ENCODE measurements at places on chromosomes 1 and 21. TPM values are rescaled to one million over a fixed set of nuclear protein-coding genes. Genes with fewer than 3 reads are reported as not detected.

DNA sequence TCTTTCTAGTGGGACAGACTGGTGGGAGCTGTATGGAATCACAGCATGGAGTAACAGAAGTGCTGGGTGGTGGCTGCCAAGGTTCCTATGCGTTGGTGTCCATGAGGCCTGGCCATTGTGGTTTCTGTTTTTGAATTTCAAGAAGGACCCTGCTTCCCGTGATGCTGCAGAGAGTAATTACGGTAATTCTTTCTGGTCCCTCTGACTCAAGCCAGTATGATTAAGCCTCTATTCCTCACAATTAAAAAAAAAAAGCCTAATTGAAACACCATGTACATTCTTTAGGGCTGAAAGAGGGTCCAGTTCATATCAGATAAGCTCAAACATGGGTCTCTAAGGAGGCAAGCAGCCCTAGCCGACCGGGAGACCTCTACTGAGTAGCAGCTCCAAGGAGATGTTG lies 10.5 kb upstream of the C1orf21 start:
- no peak for DNase-seq

Gene SLFNL1
- total RNA-seq, result 0.94 TPM

- no peak for DNase-seq
Measured at GRCh38 chr1:30363031-30363430, 360.4 kb downstream of the MATN1 start.

Gene UBL4B
- total RNA-seq, result not detected

DNA sequence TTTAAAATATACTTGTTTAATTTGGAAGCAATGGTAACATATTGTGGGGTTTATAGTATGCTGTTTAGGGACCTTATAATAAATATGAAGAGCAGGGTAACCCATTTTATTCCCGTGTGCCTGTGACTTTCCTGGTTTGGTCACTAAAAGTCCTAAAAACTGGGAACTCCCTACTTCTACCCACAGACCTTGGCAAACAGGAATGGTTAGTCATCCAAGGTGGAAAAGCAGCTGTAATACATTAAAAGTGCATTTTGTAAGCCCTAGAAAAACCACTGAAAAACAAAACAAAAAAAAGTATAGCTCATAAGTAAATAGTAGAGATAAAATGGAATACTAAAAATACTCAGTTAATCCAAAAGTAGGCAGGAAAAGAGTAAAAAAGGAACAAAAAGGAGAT lies 538.9 kb downstream of the LMO4 start:
- DNase-seq, result no peak

GRCh38 chr1:28257736-28258135 lies 1.6 kb upstream of the SESN2 start:
- no peak for DNase-seq

DNA sequence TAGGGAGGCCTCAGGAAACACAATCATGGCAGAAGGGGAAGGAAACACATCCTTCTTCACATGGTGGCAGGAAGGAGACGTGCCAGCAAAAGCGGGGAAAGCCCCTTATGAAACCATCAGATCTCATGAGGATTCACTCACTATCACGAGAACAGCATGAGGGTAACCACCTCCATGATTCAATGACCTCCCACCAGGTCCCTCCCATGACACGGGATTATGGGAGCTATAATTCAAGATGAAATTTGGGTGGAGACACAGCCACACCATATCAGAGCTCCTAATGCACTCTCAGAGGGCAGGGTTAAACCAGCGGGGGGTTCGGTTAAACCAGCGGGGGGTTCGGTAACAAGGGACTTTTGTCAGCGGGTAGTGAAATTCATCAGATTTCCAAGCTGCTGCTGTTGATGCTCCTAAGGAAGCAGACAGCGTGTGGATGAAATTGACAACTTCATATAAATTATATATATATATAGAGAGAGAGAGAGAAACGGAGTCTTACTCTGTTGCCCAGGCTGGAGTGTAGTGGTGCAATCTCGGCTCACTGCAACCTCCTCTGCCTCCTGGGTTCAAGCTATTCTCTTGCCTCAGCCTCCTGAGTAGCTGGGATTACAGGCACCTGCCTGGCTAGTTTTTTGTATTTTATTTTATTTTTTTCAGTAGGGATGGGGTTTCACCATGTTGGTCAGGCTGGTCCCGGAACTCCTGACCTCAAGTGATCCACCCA lies 4.2 kb downstream of the CSTB start:
- no peak for DNase-seq

Gene GUCA2B
- total RNA-seq, result not detected

DNA sequence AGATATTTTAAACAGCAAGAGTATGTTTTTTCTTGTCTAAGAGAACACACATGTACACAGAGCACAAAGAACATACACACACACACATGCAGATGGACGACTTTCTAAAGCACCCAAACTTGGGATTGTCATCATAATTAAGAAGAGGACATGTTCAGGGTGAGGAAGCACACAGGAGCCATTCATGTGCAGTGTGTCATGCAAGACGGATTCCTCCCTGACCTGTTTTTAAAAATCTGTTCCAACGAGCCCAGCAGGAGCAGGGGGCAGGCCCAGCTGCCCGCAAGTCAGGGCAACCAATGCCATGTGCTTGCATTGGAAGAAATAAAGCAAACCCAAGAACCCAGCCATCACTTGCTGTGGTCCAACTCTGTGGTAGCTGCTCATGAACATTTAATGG lies 167.3 kb upstream of the ZNF644 start:
- no peak for DNase-seq

DNA sequence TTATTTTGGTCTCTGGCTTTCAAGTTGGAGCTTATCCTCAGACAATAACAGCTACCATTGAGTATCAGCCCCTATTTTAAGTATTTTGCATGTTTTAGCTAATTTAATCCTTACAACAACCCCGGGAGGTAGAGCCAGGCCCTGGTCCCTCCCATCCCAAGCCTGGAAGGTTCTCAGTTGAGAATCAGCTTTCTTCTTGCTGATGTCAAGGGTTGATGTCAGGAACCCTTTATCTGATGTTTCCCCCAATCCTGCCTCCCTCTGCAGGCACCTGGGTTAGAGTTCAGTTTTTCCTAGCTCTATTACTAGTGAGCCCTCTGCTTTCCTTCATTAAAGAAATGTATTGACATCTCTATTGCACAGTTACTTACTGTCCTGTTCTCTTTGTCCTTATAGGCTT lies 3.6 kb upstream of the SVBP start:
- no peak for DNase-seq

GRCh38 chr1:213054733-213055591 lies 3.9 kb downstream of the RPS6KC1 start:
- DNase-seq, result no peak

DNA sequence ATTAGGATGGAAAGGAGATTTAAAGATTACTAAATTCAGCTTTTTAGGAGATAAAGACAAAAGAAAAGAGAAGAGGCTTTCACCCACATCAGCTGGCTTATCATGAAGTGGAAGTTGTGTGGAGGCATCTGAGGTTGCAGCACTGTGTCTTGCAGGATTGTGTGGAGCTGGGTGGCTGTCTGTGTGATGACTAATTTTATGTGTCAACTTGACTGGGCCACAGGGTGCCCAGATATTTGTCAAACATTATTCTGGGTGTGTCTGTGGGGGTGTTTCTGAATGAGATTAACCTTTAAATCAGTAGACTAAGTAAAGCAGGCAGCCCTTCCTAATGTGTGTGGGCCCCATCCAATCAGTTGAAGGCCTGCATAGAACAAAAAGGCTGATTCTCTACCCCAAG lies 3.9 kb downstream of the KCNA10 start:
- DNase-seq, result no peak

Gene CELSR2
- total RNA-seq, result 41.8 TPM

DNA sequence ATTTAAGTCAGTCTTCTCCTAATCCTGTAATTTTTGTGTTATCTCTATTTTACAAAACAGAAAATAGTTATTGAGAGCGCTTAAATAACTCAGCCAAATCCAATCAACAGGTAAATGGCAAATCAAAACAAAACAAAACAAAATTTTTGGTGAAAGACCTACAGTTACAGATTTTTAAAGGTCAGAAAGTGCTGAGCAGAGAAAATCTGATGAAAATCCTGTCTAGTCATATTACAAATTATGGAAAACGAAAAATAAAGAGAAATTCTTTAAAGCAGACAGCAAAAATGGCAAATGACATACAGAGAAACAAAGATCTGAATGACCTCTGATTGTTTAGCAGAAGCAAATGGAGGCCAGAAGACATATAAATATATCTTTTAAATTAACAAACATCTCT lies 482.4 kb downstream of the PCP4 start:
- no peak for DNase-seq

- DNase-seq, result no peak
Measured at GRCh38 chr1:40341491-40342380, 24.6 kb upstream of the COL9A2 start.

Gene CD1D
- 1.6 TPM for total RNA-seq

DNA sequence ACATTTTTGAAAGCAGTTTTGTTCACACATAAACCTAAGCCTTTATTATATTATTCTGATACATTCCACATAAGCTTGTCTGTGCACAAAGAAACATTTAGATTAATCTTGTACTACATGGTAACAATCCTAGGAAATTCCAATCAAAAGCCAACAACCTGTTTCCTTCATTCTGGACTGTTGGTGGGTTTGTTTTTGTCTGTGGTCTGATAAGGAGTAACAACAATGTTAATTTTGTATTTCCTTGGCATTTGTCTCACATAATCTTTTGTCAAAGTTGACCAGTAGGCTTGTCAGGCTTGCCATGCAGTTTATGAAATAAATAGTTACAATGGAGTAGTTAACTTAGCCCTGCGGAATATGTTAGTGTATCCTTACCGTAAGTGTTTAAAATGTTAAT lies 183.3 kb downstream of the DHRS3 start:
- no peak for DNase-seq

GRCh38 chr1:197736685-197737084 lies 38.6 kb downstream of the DENND1B start:
- no peak for DNase-seq

GRCh38 chr1:117591252-117591651 lies 14.6 kb upstream of the TENT5C start:
- DNase-seq, result no peak

DNA sequence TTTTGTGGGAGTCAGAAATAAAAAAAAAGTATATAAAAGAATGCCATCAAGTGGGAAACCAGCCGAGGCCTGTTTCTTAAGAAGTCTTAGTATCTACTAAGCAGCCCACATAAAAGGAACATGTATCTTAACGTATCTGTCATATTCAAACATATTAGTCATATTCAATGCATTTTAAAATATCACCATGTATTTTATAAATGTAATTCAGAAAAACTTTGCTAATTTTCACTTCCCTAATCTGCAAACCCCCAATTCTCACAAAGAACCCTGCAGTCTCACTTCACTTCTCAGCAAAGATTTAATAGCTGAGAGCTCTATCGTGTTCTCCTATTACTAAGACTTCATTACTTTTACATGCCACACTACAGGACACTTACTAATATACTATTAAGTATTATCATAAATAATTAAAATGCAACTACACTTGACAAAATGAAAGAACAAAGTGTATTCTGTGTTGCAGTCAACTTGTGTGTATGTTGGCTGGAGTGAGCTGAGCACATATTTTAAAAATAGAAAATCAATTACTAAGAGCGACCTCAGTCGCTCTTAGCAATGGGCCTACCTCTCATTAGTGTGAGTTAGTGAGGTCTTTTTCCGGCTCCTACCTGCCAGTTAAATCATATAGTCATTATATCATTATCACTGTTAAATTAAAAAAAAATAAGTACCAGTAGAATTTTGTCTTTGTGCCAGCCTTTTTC lies 484.3 kb downstream of the LMO4 start:
- DNase-seq, result no peak

- no peak for DNase-seq
Measured at GRCh38 chr1:199394856-199395255, 632.7 kb upstream of the NR5A2 start.

DNA sequence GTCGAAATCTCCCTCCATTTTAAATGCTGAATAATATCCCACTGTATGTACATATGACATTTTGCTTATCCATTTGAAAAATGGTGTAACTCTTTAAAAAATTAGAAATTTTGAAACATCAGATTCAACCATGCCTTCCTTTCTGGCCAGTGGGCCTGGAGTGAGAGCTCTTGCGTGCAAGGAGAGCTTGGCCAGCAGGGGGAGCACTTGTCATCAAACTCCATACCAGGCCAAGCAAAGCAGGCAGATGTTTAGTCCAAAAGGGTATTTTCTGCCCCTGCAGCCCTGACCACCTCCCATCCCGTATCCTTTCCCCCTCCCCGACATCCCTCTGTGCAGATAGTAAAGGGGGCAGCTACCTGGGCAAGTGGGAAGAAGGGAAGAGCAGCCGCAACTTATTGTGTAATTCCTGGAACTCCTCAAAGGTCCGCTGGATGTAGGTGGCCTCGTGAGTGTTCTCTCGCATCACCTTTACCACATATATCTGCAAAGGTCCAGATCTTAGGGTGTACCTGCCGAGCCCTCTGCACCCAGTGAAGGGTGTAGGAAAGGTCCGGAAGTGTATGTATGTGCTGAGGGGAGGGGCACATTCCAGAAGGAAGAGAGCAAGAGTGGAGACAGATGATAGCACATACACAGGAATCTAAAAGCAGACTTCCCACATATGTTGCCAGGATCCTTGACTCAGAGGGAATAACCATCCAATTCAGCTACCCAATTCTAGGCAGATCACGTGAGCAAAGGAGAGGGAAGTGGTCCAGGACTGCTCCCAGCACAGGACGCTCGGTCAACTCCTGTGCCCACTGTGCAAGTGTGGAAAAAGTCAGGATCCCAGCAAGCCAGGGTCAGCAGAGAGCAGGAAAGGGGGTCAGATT lies 19.9 kb upstream of the PPP1R15B start:
- DNase-seq, result peak; percentile 57

Gene OR10Z1
- total RNA-seq, result not detected

GRCh38 chr21:44260066-44260465 lies 1.6 kb downstream of the DNMT3L start:
- DNase-seq, result no peak

DNA sequence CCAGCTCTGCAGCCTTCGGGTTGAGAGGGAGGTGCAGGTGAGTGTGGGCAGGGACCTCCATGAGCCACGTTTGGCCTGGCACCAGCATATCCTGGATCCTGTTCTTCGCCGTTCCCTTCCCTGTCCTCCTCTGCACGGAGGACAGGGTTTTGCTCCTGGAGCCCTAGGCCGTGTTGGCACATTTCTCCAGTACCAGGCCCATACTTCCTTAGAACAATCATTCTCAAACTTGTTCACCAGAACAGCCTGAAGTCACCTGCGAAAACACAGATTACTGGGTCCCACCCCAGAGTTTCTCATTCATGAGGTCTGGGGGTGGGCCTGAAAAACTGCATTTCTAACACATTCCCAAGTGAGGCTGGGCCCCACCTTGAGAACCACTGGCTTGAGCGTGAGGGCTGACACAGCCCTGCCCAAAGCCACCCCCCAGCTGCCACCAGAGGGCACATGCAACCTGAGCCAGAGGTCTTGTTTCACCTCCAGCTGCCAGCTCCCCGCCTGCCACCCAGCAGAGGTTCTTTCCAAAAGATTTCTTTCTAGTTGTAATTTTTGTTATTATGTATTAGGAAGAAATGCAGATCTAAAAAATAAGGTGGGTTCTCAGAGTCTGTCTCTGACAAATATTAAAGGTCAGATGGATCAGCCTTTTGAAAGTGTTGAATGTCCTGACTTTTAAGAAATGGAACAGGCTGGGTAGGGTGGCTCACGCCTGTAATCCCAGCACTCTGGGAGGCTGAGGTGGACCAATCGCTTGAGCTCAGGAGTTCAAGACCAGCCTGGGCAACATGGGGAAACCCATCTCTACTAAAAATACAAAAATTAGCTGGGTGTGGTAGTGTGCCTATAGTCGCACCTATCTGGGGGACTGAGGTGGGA lies 39.6 kb upstream of the LDLRAP1 start:
- no peak for DNase-seq

Gene S100A14
- total RNA-seq, result 0.47 TPM

- no peak for DNase-seq
Measured at GRCh38 chr1:198936371-198937083, 297.7 kb downstream of the PTPRC start.
